Right ventricle myocardium superior (tissue), 1 donor: ENCODE measurements at places on chromosomes 12 and 14. TPM values are rescaled to one million over a fixed set of nuclear protein-coding genes. Genes with fewer than 3 reads are reported as not detected.

The TBX5 gene
- total RNA-seq = 66.6 TPM

The LRRIQ1 gene
- total RNA-seq = 0.22 TPM

DNA sequence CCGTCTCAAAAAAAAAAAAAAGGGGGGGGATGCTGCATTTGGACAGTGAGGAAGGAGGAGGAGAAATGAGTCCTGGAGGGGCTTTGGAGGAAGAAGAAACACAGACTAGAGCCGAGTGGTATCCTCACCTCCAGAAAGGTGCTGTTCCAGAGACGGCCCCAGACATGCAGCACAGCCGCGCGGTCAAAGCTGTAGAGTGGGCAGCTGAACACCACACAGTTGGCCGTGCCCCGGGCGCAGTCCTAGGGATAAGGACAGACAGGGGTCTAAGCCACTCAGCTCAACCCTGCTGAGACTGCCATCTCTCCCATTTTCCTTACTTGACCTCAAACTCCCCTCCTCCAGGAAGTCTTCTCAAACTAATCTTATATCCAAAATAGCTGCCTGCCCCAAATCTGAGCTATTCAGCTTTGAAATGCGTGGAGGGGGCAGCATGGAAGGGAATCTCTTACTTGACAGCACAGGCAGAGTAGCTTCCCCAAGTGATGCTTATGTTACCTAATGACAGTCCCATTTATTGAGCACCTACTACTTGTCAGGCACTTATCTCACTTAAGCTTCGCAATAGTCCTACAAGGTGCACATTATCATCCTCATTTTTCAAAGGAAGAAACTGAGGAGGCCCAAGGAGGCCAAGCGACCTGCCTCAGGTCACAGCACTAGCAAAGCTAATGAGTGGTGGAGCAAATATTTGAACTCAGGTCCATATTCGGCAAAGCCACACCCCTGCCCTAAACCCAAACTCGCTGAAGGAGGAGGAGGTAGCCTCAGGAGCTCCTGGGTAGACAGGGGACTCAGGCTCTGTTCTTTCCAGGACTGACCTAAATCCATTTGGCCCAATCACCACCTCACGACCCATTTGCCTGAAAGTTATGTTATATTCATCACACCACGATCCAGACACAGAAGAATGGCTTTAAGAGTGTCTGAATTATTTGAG is 18.7 kb downstream of the ITGA7 start:
- DNase-seq = no peak

GRCh38 chr12:4817880-4818279 is 91.8 kb upstream of the KCNA1 start:
- no peak for DNase-seq

GRCh38 chr14:96168581-96168980 is 36.1 kb upstream of the BDKRB2 start:
- DNase-seq = no peak

DNA sequence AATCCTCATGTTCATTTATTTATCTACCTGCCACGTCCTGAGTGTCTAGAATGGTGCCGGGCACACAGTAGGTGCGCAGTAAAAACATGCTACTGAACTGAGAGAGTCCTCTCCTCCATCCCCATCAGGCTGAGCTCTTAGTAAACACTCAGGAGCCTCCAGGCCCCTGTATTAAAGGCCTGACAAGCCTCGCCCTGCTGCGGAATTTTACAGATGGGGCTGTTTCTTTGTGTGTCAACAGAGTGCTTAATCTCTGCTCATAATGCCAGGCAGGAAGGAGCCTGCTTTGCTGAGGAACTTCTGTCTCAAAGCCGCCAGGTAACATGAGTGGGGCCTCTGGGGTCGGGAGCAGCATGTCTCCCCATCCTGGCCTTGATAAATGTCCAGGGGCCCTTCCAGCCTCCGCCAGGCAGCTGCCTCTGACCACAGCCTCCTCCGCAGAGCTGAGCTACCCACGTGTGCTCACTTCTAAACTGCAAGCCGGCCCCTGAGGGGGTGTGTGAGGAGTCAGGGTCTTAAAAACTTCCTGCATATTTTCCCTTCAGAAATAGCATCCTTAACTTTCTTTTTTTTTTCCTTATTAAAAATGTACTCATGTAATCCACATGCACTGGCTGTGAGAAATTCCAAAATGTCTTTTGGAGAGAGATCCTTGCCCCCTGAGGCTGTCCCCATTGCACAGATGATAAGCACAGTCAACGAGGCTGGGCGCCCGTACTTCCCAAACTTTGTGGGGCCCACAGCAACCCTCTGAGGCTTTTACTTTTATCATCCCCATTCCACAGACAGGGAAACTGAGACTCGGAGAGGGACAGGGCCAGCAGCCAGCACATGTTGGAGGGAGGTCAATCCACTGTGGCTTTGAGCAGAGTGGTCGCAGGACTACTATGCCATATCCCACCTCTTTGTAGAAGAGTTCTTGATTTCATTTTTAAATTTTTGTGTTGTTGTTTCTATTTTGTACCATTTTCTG is 116.0 kb upstream of the NCOR2 start:
- DNase-seq = no peak
